ENCODE measurements at places on chromosomes 11 and 22.

- DNase-seq: no peak
Observed at GRCh38 chr22:27149921-27150543, 492.6 kb downstream of the MIAT start.

- DNase-seq: no peak
Observed at GRCh38 chr22:27407369-27407985, 394.1 kb downstream of the MN1 start.

GRCh38 chr11:126165311-126165720 is 46.1 kb downstream of the RPUSD4 start:
- no peak for DNase-seq

DNA sequence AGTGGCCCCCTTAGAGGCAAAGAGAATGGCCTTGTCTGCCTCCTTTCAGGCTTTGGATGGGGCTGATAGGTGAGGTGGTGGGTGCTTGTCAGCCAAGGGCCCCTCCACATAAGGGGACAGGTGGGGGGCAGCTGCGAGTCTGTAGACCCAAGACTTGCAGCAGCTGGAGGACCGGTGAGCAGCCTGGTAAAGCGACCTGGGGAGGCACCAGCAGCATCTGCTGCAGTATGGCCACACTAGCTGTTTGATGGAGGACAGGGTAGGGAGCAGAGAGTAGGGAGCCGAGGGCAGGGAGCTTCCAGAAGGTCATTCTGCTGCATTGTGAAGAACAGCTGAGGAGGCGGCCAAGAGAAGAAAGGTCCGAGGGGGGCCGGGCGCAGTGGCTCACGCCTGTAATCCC is 16.8 kb upstream of the MRTFA start:
- DNase-seq: no peak

DNA sequence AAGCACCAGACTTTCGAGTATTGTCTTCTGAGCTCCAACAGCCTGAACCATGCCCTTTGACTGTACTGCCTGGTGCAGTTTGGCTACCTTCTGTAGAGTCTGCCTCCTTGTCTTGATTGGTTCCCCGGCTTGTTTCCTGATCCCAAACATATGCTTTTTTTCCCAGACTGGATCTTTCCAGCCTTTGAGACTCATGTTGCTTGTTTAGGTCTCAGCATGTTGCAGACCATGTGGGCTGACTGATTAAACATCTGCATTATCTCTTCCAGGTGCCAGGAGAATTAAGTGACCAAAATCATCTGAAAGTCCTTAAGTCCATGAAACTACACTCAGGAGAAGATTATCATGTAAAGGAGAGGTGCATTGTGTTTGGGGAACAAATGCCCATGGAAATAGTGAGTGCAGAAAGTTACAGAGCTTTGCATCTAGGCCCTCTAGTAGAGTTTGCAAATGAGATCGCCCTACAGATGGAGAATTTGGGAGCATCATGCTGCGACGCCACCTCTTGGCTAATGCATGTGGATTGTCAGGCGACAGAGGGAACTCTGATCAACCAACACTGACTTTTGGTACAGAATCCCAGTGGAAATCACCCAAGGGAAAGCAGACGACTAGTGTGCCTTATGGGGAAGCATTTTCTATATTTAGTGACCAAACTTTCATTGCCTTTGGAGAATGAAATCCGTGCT is 188.8 kb downstream of the BLID start:
- DNase-seq: no peak

GRCh38 chr11:128857341-128857740 is 9.8 kb downstream of the KCNJ1 start:
- DNase-seq: no peak

- DNase-seq: no peak
Observed at GRCh38 chr22:49676230-49676629, 151.4 kb downstream of the BRD1 start.

GRCh38 chr11:115616971-115617370 is 112.8 kb upstream of the CADM1 start:
- DNase-seq: peak; percentile 41

GRCh38 chr11:1693327-1694063 is 3.5 kb upstream of the KRTAP5-6 start:
- DNase-seq: peak; percentile 41

DNA sequence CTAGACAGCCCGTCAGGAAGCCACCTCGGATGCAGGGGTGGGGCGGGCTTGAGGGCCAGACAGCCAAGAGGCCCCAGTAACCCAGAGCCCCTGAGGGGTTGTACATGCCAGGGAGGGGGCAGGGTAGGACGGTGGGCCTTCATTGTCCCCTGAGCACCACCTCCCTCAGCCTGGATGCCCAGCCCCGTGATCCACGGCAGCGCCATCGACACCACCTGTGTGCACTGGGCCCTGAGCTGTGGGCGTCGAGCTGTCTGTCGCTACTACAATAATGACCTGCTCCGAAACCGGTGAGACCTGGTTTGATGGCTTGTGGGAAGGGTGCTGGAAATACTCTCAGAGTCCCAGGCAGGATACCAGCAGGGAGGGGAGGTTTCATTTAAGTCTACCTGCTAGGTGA is 37.4 kb upstream of the TPBGL start:
- DNase-seq: no peak

GRCh38 chr11:98104249-98104648 is 916.5 kb upstream of the CNTN5 start:
- DNase-seq: no peak

DNA sequence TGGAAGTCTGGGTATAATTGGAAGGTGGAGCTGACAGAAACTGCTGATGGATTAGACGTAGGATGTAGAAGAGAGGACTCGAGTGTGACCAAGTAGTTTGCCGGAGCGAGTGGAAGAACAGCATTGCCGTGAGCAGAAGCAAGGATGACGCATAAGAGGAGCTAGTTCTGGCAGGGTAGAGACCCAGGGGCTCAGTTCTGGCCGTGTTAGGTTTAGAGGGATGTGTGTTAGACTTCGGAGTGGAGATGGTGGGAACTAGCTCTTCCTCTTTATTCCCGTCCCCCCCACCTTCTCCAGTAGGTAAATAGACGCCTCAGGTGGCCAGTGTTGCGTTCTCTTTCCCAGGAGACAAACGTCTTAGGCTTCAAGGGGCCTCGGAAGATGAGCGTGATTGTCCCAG is 19.1 kb downstream of the TUB start:
- DNase-seq: no peak

DNA sequence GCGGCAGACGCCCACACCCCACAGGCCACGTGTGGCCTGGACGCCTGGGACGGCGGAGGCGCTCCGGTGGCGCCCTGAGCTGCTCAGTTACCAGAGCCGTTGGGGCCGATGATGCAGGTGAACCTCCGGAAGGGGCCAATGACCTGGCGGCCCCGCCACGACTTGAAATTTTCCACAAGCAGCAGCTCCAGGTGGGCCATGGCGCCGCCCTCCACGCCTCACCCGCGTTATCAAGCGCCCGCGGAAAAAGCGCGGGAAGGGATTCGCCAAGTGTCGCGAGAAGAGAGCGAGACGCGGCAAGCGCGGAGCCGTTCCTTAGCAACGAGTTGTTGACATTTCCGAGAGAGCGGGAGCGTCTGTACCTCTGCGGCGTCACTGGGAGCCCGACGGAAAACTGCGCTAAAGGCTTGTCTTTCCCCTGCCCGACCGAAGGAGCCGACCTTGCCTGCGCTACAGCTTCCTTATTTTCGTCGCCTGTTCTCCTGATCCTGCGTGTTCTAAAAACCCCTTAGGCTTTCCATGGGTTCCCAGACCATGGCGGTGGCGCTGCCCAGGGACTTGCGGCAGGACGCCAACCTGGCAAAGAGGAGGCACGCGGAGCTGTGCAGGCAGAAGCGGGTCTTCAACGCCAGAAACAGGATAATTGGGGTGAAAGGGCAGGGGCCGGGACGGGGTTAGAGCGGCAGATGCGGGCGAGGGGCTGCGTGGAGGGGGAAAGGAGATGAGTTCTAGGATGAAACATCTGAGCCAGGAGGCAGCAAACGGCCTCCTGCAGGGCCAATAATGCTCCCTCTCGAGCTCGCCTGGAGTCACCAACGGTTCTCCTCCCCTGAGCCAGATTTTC is at the start of the genes RIBC2 and SMC1B:
Gene RIBC2 (plus strand): TSS at position 326 of the 844 bp plus-strand sequence. CDS start 194 bp downstream, at position 520.
Gene SMC1B (minus strand): TSS at position 232 of the 844 bp plus-strand sequence. CDS start 32 bp downstream, at position 200.
- no peak for DNase-seq

GRCh38 chr11:7690648-7691047 is 15.6 kb downstream of the OVCH2 start:
- no peak for DNase-seq

- DNase-seq: no peak
Observed at GRCh38 chr11:15972838-15973237, 383.5 kb downstream of the SOX6 start.

DNA sequence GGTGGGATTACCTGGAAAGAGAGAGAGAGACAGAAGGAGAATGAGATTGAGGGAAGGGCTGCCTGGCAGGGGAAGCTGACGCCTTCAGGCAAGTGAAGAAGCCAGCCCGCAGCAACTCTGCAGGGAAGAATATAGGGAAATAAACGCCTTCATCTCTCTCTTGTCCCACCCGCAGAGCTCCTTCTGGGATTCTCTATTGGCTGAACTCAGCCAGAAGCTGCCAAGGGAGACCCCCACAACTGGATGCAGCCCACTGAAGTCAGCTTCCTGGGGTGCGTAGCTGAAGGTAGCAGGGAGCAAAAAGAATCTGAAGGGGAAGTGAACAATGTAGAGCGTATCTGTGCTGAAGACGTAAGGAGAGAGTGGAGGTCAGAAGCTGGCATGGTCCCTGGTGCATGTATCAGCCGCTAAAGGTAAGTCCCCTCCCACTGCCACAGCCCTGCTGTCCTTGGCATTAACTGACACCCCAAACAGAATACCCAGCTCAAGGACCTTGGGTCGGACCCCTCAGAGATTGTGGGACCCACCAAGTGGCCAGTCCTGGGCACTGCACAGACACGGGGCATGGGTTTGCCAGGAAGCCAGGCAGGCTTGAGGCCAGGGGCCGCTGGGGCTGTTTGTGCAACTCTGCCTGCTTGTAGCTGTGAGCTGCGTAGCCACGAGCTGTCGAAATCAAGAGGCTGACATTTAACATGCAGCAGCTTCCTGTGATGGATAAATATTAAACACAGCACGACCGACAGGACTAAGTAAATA is 469.9 kb downstream of the MN1 start:
- DNase-seq: no peak

DNA sequence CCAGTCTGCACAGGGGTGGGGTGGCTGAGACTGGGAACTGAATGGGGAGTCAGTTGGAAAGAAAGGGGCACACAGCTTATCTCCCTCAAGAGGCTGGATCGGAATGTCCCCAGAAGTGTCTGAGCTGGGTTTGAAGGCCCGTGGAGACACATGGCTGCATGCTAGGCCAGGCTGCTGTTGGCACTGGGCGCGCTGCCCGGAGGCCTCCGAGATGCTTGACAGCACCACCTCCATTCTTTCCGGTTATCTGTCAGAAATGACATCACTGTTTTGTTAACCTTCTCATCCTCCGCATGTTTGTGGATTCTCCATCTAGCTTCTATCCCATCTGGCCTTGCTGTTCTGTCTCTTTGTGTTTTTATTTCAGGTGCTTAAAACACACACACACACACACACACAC is 85.5 kb downstream of the APIP start:
- peak; percentile 3 for DNase-seq

- DNase-seq: no peak
Observed at GRCh38 chr11:124788521-124788920, 11.7 kb downstream of the MSANTD2 start.

DNA sequence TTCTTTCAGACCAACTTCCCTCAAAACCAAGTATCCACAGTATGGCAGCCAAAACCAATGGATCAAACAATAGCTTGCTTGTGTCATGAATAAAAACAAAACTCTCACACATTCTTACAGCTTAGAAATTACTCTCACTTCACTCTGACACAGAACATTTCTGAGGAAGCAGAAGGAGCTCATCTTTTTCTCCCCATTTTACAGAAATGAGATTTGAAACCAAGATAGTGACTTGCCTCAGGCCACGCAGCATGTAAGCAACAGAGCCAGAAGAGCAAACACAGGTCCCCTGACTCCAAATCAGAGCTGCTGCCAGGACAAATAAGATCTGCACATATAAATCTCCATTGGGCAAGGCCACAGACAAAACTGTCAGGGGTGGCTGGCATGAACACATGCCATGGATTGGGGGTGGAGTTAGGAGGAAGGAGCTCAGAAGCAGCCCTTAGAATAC is 64.8 kb downstream of the RAB30 start:
- no peak for DNase-seq

GRCh38 chr11:87295237-87295636 is 257.5 kb downstream of the TMEM135 start:
- DNase-seq: no peak

- no peak for DNase-seq
Observed at GRCh38 chr11:5625281-5625680, 480 bp downstream of the TRIM34 start.

DNA sequence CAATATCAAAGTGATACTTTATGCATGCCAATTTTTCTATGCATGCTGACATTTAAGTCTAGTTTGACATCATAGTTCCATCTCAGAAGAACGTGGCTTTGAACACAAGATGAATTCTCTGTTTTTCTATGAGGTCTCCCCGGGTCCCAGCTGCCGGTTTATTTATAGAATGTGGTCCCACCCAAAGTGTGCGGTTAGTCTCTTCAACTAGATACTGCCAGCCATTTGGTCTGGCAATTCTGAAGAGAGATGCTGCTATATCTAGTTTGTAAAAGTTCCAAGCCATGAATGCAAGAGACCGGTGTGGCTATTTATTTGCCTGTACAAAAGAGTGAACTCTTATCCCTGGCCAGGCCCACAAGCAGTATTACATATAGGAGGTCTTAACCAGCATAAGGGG is 9.2 kb downstream of the OR5A2 start:
- no peak for DNase-seq

GRCh38 chr11:72030472-72031045 is 31.9 kb downstream of the IL18BP start:
- no peak for DNase-seq

DNA sequence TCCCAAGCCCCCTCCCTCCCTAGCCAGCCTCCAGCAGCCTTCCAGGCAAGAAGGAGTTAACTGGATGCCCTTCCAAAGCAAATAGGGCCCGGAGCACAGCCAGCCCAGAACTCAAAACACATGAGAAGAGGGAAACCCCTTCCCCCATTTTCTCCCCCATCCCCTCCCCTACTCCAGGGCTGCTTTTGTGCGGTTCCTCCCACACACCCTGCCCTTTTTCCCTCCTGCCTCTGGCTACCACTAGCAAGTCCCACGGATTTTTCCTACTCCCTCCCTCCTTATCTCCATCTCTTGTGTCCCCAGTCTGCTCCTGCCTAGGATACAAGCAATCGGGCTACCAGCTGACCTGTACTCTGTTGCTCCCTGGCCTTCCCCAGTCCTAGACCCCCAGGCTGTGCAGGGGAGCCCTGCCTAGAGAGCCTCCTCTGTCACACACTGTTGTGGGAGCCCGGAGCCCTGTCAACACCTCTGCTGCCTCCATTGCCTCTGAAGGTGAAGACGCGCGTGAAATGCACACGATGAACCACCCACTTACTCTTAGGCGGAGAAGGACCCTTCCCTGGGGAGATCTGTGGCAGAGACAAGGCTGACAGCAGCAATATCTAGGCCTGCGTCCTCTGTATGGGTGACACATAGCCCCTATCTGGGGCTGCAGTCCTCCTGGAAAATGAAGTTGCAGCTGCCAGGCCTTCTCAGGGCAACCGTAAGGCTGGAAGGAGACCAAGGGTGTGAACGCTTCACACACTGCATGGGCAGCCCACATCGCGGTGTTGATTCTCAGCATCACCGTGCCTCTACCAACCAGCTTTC is 282.8 kb downstream of the MN1 start:
- DNase-seq: no peak

Data from AG04450 (cell line).